ENCODE measurements at places on chromosomes 16 and 17. TPM values are rescaled to one million over a fixed set of nuclear protein-coding genes. Genes with fewer than 3 reads are reported as not detected.

Gene ALOX12
- total RNA-seq, result not detected

Gene EXOSC6
- total RNA-seq, result 72.2 TPM

Gene ITGA2B
- under 0.01 TPM for total RNA-seq

Gene RMI2
- total RNA-seq, result 7.0 TPM

Gene PYY
- not detected for total RNA-seq

Gene ZNF821
- 3.6 TPM for total RNA-seq

Gene ZG16
- not detected for total RNA-seq

Gene ABCA8
- 0.57 TPM for total RNA-seq

Gene PDE6G
- not detected for total RNA-seq

Gene SAMD14
- total RNA-seq, result 1.8 TPM

Gene OSGIN1
- total RNA-seq, result 5.9 TPM

Gene SDR42E1
- 0.22 TPM for total RNA-seq

Gene SCNN1B
- not detected for total RNA-seq

Gene IGSF6
- under 0.01 TPM for total RNA-seq

Gene ARL5C
- not detected for total RNA-seq

Gene KRT33B
- total RNA-seq, result not detected

Gene LGALS9C
- total RNA-seq, result not detected

Gene CTRB2
- total RNA-seq, result not detected

Gene KRTAP9-4
- total RNA-seq, result not detected

Gene CD300A
- total RNA-seq, result not detected

Gene CLEC18B
- not detected for total RNA-seq

Gene TMEM220
- total RNA-seq, result 1.6 TPM

Gene RPH3AL
- total RNA-seq, result 3.1 TPM

Gene CMTM2
- not detected for total RNA-seq

Gene MRPL12
- total RNA-seq, result 23.9 TPM

Gene FBRS
- total RNA-seq, result 34.4 TPM

Gene ATP2C2
- not detected for total RNA-seq

Gene RHBDF1
- total RNA-seq, result 71.1 TPM

Gene HEATR9
- total RNA-seq, result not detected

Gene TMEM88
- total RNA-seq, result 10.7 TPM

Gene TUBD1
- total RNA-seq, result 5.7 TPM

Gene SPN
- total RNA-seq, result not detected

Gene QRICH2
- total RNA-seq, result 3.4 TPM

Gene TK2
- total RNA-seq, result 41.1 TPM

Gene KRT9
- not detected for total RNA-seq

Gene CA5A
- not detected for total RNA-seq

Gene AIPL1
- not detected for total RNA-seq

Gene ARL6IP1
- total RNA-seq, result 290 TPM

Gene MT3
- total RNA-seq, result not detected

Gene HOXB4
- total RNA-seq, result under 0.01 TPM

Gene CDH5
- not detected for total RNA-seq

Gene CACNB1
- total RNA-seq, result 6.2 TPM

Gene SCNN1G
- total RNA-seq, result not detected

Gene SNAI3
- 0.22 TPM for total RNA-seq

Gene SYCE1L
- 0.22 TPM for total RNA-seq

Gene TMEM100
- total RNA-seq, result 3.4 TPM

Gene SLC16A13
- total RNA-seq, result 1.1 TPM

Gene CDH16
- total RNA-seq, result not detected

Gene APOH
- not detected for total RNA-seq

Gene IGF2BP1
- total RNA-seq, result 30.6 TPM

Gene CSH2
- total RNA-seq, result 0.14 TPM

Gene CCL17
- not detected for total RNA-seq

Gene EVI2B
- 0.86 TPM for total RNA-seq

Gene NOD2
- total RNA-seq, result not detected

Gene NPIPA8
- not detected for total RNA-seq

Gene WNT9B
- total RNA-seq, result not detected

Gene TAOK2
- 47.7 TPM for total RNA-seq
